ENCODE measurements at places on chromosomes 1 and 21.

DNA sequence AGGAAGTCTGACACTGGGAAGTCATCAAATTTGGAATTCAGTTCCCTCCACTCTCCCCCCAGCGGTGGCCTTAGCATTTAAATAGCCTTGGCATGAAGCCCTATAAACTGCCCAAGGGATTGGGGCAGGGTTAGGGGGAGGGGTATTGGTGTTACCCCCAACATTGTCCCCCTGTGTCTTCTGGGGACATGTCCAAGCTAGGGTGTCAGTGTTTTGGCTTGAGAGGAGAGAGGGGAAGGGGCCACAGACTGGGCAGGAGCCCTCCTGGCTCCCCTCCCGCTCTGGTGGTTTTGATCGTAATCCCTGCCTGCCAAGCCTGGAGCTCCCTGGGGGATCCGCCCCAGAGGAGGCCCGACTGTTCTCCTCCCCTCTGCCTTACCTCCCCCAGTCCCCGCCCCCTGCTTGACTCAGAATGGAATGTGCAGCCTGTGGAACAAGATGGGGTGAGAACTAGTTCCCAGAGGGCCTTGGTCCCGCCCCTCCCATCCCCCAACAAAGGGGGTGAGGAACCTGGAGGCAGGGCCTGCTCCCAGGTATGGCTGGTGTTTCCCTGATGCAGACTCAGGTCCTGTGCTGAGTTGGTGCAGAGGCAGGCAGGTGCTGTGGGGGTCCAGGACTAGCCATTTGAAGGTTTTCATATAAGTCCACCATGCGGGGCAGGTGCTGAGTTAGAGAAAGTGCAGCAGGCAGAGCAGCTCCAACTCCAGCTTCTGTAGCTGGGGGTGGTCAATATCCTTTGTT, 7.4 kb downstream of the SOX13 start:
- no peak for DNase-seq

DNA sequence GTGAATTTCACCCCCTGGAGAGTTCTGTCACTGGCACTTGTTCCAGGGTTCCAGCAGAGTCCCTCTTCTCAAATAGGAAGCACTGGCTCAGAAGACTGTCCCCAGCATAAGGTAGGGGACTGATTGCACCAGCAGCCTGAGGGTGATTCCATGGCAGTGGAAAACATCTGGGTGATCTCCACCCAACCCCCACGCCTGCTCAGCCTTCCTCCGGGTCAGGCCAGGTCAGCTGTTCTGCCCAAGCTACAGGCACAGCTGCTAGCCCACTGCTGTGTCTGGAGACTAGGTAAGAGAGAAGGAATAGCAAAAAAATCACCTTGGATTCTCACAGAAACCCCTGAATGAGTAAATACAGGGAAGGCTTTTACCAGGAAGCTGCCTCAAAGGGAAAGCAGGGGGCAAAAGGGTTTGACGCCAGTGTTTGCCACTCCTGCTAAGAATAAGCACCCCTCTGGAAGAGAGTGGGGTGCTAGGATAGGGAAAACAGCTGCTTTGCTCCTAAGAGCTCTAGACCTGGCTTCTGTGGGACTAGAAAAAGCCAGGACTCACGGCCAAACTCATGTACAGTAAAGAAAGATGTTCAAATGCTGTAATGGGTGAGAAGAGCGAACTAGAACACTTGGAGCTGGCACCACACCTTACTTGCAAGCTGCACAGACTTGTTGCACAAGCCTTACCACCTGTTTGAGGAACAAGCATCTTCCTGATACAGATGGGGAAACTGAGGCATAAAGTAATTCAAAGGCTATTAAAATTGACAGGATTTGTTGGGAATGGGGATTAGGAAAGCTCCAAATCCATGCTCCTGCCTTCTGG, 1.0 kb upstream of the DENND2D start:
- DNase-seq, result no peak

DNA sequence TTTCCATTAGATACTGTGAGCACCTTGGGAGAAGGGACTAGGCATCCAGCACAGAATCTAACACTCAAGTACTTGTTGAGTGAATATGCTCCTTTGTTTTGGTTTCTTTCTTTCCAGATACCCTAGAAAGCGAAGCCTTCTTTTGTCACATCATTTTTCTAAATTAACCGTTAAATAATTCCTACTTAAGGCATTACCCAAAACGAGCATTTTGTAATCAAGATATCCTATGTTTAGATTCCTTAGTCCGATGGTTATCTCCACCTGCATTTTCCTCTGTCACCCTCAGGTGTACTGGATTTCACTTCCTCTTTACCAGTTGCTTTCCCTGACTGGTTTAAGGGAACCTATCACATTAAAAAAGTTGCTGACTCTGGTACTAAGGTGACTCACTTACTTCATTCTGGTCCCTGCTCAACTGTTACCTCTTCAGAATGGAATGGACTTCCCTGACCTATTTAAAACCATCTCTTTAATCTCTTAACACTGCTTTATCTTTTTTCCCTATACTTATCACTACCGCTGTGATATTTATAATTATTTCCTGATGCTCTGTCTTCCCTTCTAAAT, 3.2 kb downstream of the B3GALNT2 start:
- DNase-seq, result no peak

- DNase-seq, result no peak
These were observed 178.6 kb downstream of the BACH1 start for GRCh38 chr21:29477347-29477746.

- no peak for DNase-seq
These were observed 43.7 kb downstream of the KIF21B start for GRCh38 chr1:200979574-200980451.

DNA sequence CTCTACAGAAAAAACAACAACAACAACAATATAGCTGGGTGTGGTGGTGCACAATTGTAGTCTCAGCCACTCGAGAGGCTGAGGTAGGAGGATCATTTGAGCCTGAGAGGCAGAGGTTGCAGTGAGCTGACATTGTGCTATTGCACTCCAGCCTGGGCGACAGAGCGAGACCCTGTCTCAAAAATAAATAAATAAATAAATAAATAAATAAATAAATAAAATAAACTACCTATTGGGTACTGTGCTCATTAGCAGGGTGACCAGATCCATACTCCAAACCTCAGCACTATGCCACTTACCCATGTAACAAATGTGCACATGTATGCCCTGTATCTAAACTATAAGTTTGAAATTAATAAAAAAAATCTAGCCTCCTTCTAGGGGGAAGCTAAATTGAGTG, 369.4 kb upstream of the AJAP1 start:
- DNase-seq, result no peak

DNA sequence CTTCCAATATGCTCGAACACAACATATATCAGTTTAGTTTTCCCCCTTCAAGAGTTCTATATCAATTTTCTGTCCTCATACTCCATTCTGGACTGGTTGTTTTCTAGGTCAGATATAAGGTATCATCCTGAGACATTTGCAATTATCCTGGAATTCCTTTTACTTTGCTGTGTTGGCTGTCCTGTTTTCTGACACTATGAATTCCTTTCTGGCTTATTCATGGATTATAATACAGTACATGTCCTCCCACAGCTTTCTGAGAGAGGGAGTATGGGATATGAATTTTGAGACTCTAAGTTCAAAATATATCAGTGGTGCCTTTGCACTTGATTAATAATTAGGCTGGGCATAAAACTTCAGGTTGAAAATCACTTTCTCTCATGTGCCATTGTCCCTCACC, 11.9 kb downstream of the PHTF1 start:
- DNase-seq, result no peak

DNA sequence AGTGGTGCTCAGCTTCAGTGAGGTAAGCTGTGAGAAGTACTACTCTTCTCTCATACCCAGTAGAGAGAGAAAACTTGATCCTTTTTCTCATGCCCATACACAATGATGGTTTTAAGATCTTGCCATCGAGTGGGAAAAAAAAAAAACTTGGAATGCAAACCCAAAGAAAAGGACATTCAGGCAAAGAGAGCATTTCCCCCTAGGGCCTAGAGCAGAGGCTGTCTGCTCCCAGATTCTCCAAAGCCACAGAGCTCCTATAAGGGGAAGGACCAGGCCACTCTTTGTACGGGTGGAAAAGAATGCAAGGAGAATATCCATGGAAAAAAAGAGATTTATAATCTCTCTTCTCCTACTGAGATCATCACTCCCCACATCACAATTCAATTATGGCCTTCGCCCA, 34.9 kb downstream of the MROH9 start:
- no peak for DNase-seq

GRCh38 chr1:25727635-25728286, 72.2 kb upstream of the SELENON start:
- DNase-seq, result no peak

DNA sequence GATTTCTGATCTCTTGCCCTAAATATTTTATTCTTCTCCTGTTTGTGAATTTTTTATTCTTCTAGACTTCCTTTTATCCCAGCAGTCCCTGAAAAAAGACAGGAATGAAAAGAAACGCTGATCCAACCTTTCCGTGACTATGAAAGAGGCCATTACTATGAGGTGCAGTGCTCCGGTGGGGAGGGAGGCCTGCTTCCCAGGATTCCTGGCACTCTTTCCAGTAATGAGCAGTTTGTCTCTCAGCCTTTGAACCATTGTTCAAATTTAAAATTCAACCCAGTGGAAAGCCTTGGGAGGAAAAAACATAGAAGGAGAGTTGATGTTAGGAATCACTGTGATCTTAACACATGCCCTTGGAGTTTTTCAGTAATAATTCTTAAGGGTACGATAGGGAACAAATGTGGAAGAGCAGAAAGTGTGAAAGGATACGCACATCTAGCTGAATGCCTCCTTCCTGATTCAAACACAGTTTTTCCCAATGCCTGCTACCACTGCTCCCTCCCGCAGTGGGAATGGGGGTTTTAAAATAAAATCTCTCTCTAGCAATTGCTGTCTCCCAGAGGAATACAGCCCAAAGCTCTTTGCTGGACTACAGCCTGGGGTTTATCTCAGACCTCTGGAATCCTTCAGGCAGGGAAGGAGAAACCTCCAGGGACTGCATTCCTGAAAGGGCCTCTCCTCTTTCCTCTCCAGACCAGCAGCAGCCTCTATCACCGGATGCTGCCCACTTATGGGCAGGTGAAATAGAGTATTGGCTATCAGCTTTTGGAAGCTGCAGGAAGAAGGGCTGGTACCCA, 6.1 kb downstream of the IER5 start:
- DNase-seq, result no peak

GRCh38 chr1:207803678-207804077, 51.8 kb downstream of the CD46 start:
- no peak for DNase-seq

GRCh38 chr1:208241512-208241911, 2.7 kb downstream of the PLXNA2 start:
- no peak for DNase-seq

GRCh38 chr1:219717536-219717935, 104.6 kb upstream of the ZC3H11B start:
- DNase-seq, result no peak

GRCh38 chr1:205826016-205826806, 13.2 kb upstream of the SLC41A1 start:
- DNase-seq, result no peak

GRCh38 chr1:169072945-169073725, 33.4 kb upstream of the ATP1B1 start:
- DNase-seq, result no peak

DNA sequence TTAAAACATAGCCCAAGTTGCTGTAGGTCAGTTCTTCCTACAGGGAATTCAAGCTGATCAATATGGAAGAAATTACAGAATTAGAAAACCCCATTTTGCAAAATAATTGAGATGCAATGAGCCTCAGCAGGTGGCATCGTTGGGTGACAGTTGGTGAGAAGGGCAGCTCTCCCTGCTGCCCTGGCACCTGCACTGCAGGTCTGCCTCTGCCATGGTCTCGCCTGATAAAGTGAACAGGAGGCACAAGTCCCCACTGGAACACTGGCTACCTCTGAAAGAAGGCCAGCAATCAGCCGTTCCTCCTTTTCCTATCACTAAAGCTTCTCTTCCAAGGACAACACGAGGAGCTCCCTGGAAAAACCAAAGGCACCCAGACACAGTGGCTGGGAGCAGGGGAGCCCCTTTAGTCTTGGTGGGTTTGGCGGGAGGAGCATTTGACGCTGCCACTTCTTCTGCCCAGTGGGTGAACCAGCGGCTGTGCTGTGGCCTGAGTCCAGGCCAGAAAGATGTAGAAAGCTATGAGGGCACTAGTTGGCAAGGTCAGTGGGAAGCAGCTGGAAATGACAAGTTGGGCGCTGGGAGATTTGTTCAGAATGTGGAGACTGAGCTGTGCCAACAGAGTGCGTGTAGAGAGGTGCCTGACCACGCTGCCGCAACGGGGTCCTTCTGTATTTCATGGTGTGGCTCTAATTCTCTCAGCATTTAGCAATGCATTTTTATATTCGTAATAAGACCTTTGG, 93.1 kb downstream of the RIPK4 start:
- no peak for DNase-seq

DNA sequence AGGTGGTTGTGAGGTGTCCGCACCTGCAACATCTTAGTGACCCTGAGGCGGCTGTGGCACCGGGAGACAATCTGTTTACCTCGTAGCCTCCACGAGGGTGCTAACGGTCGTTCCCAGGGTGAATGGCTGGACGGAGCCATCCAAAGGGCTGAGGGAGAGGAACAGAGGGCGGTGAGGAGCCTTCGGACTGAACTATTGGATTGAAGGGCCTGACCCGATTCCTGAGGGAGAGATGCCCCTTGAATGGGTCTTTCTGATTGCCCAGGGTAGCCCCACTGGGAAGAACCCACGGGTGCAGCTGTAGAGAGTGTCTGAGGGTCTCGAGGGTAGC, 2.3 kb downstream of the NR5A2 start:
- DNase-seq, result no peak

GRCh38 chr1:40140211-40140973, 20.8 kb upstream of the RLF start:
- DNase-seq, result no peak

DNA sequence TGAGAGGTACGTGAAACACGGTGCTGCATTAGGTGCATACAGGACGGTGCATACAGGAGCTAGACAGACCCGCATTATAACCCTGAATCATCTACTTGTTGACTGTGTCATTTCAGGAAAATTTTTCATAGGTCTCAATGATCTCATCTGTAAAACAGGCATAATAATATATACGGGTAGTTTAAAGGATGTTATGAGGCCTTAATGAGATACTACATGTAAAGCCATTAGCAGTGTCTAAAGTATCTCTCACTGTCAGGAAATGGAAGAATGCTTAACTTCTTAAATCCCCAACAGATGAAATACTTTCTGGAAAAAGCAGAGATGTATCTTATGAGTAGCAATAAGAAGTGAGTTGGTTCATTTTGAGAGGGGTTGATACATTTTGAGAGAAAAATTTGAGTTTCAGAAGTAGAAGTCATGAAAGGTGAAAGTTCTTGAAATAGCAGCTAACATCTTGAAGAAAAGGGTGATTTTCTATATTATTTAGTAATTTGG, 669.6 kb downstream of the PTPRC start:
- no peak for DNase-seq

- DNase-seq, result no peak
These were observed 11.7 kb downstream of the ST3GAL3 start for GRCh38 chr1:43719063-43719462.

- no peak for DNase-seq
These were observed 85.9 kb downstream of the SELENOF start for GRCh38 chr1:86828024-86828423.

DNA sequence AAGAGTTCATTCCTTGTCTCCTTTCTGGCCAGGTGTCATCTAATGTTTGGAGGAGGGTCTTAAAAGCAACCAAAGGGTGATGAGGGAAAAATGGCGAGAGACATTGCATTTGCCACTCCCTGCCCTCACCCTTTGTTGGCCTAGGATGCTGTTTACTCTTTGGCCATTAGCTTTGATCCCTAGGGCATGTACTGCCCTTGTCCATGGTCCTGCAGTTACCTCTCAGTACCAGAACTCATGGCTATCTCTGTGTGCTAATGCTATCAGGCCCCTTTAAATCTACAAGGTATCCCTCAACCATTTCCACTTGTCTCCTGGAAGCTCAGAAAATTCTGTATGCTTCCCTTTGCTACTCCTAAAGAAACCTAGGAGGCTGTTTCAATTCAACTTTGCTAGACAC, 424.8 kb upstream of the PLXNA2 start:
- DNase-seq, result no peak

All from left renal pelvis (tissue), 4 donors.